Activated CD4-positive, alpha-beta T cell treated with anti-CD3 and anti-CD28 coated beads, Interleukin-2, amount 10 ng/mL, durations not matched to agents 7 days and 5 days (primary cell): ENCODE measurements at places on chromosomes 11 and 22.

- DNase-seq, result no peak
Observed at GRCh38 chr11:106986673-106987072, 31.6 kb downstream of the GUCY1A2 start.

GRCh38 chr11:72254299-72254993 is 10.5 kb upstream of the PHOX2A start:
- DNase-seq, result no peak

- no peak for DNase-seq
Observed at GRCh38 chr11:69533296-69534165, 52.1 kb downstream of the LINC01488 start.

DNA sequence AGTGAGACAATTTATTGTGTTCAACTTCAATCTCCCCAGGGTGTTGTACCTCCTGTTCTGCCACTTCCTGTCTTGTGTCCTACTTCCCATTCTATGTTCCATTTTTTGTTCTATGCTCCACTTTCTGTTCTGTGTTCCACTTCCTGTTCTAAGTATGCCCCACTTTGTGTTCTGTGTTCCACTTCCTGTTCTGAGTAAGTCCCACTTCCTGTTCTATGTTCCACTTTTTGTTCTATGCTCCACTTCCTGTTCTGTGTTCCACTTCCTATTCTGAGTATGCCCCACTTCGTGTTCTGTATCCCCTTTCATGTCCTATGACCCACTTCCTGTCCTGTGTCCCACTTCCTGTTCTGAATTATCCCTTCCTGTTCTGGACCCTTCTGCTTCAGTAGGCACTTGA is 732.7 kb downstream of the TBC1D22A start:
- no peak for DNase-seq

GRCh38 chr22:47783433-47784366 is 1021.2 kb downstream of the TBC1D22A start:
- DNase-seq, result no peak
